ENCODE measurements at places on chromosomes 5 and 9. TPM values are rescaled to one million over a fixed set of nuclear protein-coding genes. Genes with fewer than 3 reads are reported as not detected.

DNA sequence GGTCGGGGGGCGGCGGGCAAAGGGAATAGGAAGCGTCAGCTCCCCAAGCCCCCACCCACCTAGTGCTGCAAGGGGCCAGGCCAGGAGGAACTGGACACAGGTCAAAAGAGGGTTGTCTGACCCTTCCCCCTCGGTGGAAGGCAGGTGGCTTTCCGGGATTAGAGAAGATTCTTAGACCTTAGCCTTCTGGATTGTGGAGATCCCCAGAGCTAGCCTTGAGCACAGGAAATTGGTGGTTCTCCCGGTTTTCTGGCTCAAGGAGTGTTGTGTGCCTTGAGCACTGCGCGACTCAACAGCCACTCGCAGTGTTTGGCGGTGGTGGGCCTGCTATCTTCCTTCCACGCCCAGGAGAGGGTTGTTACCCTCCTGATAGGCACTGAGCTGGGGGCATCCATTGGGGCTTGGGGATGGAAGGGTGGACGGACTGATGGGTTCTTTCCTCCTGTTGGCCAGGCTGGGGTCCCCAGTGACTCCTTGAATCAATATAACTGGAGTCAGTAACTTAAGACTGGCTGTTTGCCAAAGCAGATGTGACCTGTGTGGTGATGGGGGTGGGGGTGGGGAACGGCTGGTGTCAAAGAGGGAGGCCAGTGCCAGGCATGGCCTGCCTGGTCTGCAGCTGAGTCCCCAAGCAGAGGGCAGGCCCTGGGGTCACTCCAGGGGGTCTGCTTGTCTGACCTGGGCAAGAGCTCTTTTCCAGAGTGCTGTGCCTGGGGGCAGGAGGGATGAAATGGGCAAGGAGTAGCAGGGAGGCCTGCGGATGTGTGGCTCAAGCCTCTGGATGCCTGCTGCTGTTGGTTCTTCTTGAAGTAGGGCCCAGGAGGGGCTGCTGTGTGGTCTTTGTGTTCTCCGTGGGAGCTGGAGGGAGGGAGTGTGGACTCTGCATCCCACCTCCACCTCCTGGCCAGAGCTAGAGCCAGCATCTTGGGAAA is 2.1 kb downstream of the FGF18 start:
- DNase-seq = no peak
- H3K27me3 ChIP-seq = peaks cover 48% of the 10 kb centered on the region

DNA sequence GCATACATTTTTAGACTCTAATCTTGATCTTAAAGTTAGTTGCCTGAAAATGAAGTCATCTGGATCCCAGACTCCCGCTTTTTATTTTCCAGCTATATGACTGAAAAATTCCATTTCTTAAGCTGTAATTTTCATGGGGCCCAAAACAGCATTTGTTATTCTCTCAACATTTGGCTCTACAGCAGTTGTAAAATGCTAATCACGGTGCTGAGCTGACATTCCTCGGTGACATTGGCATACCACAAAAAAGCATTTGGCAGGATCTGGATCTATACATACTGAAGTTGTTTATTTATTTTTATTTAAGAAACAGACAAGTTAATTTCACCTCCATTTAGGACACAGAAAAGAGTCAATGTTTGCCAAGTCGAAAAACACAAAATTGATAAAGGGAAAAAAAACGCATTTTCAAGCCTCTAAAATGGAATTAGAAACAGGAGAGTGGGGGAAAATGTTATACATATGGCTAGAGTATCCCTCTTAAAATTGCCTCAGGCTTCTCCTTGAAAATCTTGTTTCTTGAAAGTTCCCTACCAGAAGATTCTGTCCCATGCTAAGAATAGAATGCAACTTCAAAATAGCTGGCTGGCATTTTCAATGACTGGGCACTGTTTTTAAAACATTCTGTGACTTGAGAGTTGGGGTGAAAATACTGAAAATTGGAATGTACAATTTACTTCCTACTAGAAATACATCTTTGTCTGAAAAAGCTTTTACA is 207.5 kb upstream of the TBCA start:
- no peaks in the 10 kb centered on the region for H3K36me3 ChIP-seq
- no peak overlapping the region for H3K27ac ChIP-seq
- H3K4me3 ChIP-seq = no peak overlapping the region
- peaks cover 19% of the 10 kb centered on the region for H3K27me3 ChIP-seq
- H3K4me1 ChIP-seq = peaks cover 42% of the 10 kb centered on the region

DNA sequence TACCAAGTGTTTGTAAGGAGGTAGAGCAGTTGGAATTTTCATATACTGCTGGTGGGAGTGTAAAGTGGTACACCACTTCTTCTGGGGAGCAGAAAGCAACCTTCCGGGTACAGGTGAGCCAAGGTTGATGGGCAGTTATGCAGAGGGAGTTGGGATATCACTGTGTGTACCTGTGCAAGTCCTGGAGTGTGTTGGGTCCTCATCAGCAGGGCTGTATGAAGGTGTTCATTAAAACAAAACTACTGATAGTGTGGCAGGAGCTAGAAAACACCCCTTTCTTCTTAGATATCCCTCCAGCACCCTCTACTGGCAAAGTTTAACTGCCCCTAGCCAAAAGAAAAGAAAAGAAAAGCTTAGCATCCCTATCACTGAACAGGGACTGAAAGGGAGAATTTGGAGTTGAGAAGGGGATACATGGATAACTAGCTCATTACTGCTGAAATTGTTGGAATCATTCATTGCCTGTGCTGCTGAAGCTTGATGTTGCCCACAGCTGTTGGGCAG is 10.7 kb downstream of the MARCHF6 start:
- H3K36me3 ChIP-seq = no peaks in the 10 kb centered on the region
- DNase-seq = no peak
- H3K27ac ChIP-seq = no peak overlapping the region
- H3K4me3 ChIP-seq = no peak overlapping the region
- H3K4me1 ChIP-seq = no peaks in the 10 kb centered on the region

- H3K36me3 ChIP-seq = no peaks in the 10 kb centered on the region
- no peak for DNase-seq
- H3K27ac ChIP-seq = no peak overlapping the region
- H3K4me1 ChIP-seq = no peaks in the 10 kb centered on the region
- no peak overlapping the region for H3K4me3 ChIP-seq
- no peaks in the 10 kb centered on the region for H3K27me3 ChIP-seq
Measured at GRCh38 chr9:89890326-89890980, 285.6 kb downstream of the GADD45G start.

- H3K36me3 ChIP-seq = no peaks in the 10 kb centered on the region
- H3K4me1 ChIP-seq = peaks cover 6% of the 10 kb centered on the region
- DNase-seq = no peak
- H3K4me3 ChIP-seq = no peak overlapping the region
- H3K27me3 ChIP-seq = no peaks in the 10 kb centered on the region
Measured at GRCh38 chr5:8770431-8770830, 775.4 kb downstream of the SEMA5A start.

- H3K27ac ChIP-seq = no peak overlapping the region
- no peaks in the 10 kb centered on the region for H3K4me1 ChIP-seq
- no peak overlapping the region for H3K4me3 ChIP-seq
- H3K27me3 ChIP-seq = no peaks in the 10 kb centered on the region
Measured at GRCh38 chr5:176529116-176529740, 8.0 kb downstream of the RNF44 start.

GRCh38 chr5:71747182-71747581 is 28.1 kb downstream of the CARTPT start:
- no peaks in the 10 kb centered on the region for H3K4me1 ChIP-seq
- H3K27ac ChIP-seq = no peak overlapping the region
- no peaks in the 10 kb centered on the region for H3K27me3 ChIP-seq

- no peak overlapping the region for H3K4me3 ChIP-seq
- H3K27ac ChIP-seq = no peak overlapping the region
- H3K27me3 ChIP-seq = no peaks in the 10 kb centered on the region
- H3K4me1 ChIP-seq = peaks cover 11% of the 10 kb centered on the region
- no peaks in the 10 kb centered on the region for H3K36me3 ChIP-seq
Measured at GRCh38 chr5:169531631-169532030, 51.9 kb upstream of the SPDL1 start.

Gene IPPK
- 18.0 TPM for total RNA-seq

Gene FOXE1
- not detected for total RNA-seq

Gene SPINK13
- total RNA-seq = not detected
